ENCODE measurements at places on chromosomes 6 and 20.

- DNase-seq = no peak
Observed at GRCh38 chr20:63471002-63471716, 1.3 kb downstream of the KCNQ2 start.

- no peak for DNase-seq
Observed at GRCh38 chr6:77264970-77265369, 198.3 kb downstream of the HTR1B start.

- no peak for DNase-seq
Observed at GRCh38 chr6:159056432-159056831, 11.6 kb upstream of the TAGAP start.

DNA sequence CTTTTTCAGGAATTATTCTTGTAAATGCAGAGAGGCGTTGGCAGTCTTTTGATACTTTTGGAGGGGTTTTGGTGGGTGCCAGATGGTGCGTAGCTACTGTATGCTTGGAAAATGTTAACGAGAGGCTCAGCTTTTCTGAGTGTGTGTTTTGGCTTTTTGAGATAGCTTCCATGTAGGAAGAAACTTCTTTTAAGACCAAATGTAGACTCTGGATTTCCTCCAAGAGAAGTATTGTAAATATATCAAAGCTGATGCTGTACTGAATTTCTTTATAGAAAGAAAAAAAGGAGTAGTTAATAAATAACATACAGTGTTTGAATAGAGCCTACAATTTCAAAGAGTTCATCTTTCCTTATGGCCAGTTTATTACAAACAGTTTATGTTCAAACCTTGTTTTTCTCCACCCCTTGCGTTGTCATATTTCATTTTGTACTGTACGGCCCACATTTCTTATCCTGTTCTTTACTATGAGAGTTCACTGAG is 16.7 kb downstream of the TIAM2 start:
- DNase-seq = no peak

- DNase-seq = no peak
Observed at GRCh38 chr6:84554706-84555105, 209.7 kb downstream of the TBX18 start.

DNA sequence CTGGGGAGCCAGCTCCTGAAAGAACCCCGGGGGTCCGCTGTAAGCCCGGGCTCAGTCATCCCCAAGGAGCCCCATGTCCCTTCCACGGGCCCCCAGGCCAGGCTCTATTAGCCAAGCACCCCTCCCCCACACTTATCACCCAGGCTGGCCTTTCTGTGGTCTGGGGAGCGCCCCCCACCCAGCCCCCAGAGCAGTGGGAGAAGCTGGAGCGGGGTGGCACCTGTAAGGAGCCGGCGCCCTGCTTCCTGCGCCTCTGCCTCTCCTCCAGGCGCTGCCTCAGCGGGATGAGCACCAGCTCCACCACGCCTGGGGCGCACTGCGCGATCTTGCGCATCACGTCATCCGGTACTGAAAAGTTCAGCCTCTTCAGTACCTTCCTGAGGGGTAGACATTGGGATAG is 2.3 kb downstream of the SPEF1 start:
- DNase-seq = no peak

- no peak for DNase-seq
Observed at GRCh38 chr6:135993361-135993760, 141.9 kb downstream of the PDE7B start.

DNA sequence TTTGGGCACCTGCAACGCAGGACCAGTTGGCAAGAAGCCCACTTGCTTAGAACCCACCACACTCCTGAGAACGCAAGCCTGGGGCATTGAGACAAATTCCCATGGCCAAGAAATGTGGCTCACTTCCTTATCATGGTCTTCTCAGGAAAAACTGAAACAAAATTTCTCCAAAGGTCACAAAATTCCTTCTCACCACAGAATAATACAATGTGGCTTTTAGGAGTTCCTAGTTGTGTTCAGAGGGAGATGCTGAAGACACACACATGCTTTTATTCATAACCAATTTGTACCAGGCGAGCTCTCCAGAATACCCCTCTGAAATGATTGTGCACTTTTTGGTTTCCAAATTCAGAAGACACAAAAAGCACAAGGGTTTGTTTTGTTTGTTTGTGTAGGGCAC is 31.6 kb downstream of the ADTRP start:
- no peak for DNase-seq

Measured in cerebellar nuclear complex (tissue), 1 donor.